ENCODE measurements at places on chromosomes 13 and 19.

- no peak for DNase-seq
Measured at GRCh38 chr13:41144576-41144975, 12.0 kb upstream of the KBTBD6 start.

- no peak for DNase-seq
Measured at GRCh38 chr19:23770672-23771250, 12.1 kb upstream of the ZNF681 start.

DNA sequence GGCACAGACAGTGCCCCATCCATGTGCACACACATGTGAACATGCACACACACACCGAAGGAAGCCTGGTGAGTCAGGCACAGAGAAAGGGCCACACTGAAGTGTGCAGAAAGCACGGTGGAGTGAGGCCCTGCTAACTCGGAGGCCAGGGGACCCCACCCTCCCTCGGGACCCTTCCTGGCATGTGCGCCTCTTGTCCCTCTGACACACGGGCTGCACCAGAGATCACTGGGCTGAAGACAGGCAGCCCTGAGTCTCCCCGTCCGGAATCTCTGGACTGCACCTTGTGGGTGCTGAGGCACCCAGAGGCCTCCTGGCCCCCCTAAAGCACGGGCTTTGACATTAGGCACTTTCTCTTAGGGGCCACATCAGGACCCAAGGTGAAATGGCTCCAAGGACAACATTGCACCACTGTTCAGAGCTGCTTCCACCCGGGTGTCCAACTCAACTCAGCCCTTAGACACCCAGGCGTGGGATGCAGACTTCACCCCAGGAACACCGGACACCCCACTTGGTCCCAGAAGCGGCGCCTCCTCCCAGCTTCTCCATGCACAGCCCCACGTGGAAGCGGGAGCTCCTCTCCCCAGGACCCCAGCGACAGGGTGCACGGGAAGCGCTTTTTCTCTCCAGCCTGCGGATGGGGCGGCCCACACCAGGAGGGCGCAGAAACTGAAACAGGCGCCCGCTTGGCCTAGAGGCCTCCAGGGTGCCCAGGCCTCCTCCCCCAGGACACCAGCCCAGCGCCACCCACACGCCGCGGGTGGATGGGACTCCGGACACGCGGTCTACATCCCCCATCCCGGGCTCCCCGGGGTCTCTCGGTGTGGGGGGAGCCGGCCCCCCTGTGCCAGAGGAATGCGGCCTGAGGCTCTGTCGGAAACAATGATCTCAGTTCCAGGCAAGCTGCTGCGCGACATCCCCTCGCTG, 90.2 kb downstream of the SPACA7 start:
- DNase-seq, result no peak

- DNase-seq, result no peak
Measured at GRCh38 chr13:101301053-101301452, 115.3 kb downstream of the NALCN start.

GRCh38 chr19:3094601-3095440, 659 bp downstream of the GNA11 start:
- DNase-seq, result no peak

DNA sequence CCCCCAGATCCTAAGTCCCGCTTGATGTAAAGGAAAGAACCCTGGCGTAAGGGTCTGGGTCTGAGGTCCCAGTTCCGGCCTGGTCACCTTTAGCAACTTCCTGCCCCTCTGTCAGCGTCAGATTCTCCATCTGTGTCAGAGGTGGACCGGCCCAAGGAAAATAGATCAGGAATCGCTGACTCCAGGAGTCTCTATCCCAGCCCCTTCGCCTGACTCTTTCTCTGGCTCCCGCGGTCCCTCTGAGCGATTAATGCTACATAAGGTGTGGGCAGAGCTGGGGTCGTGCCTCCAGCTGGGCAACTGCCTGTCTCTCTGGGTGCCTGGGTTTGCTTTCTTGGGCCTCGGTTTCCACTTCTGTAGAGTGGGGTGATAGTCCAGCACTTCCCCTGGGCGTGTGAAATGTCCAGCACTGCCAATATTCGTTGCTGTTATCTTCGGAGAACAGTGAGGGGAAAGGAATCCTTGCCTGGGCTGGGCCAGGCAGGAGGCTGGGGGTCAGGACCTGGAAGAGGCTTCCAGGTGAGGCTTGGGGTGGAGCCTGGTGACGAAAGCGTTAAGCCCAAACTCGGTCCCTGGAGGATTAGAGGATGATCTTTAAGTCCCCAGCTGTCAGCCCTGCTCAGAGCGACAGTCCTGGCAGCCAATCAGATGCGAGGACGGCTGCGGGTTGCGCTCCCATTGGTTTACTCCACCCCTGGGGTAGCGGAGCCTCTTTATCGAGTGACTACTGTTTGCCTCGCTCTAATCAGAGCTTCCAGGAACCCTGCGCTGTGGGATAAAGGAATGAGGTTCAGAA, 767 bp downstream of the ABCA7 start:
- DNase-seq, result no peak

DNA sequence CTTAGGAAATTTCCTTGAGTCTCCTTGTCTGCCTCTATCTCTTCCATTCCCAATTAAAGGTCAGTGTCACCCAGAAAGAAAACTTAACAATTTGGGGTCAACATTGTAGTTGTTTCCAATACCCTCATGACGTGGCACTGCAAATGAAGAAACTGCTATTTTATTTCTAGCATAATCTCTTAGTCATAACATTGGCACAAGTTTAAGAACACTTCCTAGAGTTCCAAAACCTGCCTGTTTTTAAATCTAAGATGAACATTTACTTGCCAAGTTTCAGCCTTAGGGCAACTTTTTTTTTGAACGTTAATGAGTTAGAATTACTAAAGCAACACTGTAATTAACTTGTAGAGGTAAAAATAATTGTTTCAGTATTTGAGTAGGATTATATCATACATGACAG, 108.0 kb downstream of the LMO7 start:
- no peak for DNase-seq

DNA sequence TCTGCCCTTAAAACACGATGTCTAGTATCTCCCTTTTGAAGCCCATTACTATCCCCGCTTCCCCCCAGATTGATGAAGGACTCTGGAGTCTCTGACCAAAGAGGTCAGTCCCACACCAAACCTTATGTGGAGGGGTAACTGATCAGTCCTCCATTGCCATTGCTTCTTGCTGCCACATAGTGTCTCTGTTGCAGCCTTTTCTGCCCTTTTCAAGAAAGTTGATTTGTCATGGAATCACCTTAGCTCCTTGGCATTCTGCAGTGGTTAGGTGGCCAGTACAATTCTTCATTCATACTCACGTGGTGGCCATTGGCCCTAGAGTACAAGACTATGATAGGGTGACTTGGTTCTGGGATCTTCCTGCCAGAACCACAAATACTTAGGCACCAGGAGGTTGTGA, 8.4 kb upstream of the HTR2A start:
- no peak for DNase-seq

- DNase-seq, result no peak
Measured at GRCh38 chr13:19182536-19182935, 912 bp upstream of the TUBA3C start.

- no peak for DNase-seq
Measured at GRCh38 chr19:32181216-32181920, 164.0 kb upstream of the ZNF507 start.

DNA sequence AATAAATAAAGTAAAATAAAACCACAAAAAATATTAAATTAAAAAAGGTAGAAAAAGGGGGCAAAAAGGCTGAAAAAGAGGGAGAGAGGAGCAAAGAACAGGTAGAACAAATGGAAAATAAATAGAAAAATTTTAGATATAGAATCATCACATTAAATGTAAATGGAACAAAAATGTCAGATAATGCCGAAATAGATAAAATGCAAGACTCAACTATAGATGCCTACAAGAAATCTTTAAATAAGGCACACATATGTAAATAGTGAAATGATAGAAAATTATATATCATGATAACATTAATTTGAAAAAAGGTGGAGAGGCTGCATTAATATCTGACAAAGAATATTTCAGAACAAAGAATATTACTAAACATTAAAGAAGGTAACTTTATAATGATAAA, 477.1 kb upstream of the SPRY2 start:
- no peak for DNase-seq

DNA sequence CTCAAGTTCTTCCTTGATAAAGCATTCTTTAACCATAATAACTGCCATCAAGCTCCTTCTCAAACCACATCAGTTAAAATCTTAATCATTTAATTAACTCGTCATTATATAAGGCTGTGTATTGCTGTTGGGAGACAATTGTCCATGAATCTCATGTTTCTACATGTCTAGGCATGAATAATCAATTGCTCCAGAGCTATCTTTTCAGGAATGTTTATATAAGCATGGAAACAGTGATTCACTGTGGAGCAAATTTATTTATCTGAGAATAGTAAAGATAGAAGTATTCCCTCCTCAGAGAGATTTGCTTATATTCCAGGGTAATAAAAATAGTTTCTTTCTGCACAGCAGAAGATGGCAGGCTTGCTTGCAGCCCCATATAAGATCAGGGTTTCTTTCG, 71.1 kb downstream of the CBY2 start:
- DNase-seq, result no peak

DNA sequence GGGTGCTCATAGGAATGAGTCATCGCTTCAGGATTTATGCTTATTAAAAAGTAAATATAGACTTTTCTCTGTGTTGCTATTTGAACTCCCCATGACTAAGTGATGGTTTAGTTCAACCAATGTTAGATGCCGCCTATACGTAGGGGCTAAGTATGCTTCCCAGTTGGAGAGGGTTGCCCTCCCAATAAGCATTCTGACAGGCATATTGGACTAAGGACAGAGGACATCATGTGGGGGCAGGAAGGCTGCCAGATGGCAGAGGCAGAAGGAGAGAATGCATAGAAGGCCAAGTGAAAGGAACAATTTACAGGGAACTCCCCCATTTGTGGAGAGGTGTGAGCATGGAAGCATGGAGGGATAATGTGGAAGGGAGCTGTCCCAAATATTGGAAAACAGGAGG, 318.4 kb upstream of the OBI1 start:
- DNase-seq, result no peak

GRCh38 chr13:46297361-46297811, 85.7 kb downstream of the LRRC63 start:
- DNase-seq, result no peak

DNA sequence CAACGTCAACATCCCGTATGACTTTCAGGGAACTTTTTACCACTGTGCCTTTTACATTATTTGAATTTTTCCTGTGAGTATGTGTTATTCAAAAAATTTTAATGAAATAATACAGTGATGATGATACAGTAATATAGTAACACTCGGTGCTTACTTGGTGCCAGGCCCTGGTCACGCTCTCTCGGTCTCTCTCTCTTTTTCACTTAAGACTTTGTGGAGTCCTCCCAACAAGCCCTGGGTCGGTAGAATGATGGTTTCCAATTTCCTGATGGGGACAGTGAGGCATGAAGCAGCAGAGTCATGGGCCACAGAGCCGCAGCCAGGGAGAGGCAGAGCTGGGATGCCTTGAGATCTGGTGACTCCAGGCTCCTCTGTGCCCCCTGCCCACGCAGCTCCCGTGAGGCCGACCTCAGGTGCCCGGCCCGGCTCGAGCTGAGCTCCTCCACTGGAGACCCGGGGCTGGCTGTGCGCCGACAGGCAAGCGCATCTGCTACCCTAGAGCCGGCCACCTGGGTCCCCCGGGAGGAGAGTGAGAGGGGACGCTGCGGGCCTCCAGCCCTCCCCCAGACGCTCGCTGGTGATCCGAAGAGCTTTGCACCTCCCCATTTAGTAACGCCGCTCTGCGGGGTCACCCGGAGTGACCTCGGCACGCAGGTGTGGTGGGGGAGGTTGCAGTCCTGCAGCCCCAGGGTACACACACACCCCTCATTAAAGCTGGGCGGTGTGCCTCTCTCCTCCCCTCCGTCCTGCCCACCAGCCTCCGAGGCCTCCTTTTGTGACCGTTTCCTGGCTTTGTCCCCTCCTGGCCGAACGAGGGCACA, 4.4 kb upstream of the SBK3 start:
- DNase-seq, result no peak

DNA sequence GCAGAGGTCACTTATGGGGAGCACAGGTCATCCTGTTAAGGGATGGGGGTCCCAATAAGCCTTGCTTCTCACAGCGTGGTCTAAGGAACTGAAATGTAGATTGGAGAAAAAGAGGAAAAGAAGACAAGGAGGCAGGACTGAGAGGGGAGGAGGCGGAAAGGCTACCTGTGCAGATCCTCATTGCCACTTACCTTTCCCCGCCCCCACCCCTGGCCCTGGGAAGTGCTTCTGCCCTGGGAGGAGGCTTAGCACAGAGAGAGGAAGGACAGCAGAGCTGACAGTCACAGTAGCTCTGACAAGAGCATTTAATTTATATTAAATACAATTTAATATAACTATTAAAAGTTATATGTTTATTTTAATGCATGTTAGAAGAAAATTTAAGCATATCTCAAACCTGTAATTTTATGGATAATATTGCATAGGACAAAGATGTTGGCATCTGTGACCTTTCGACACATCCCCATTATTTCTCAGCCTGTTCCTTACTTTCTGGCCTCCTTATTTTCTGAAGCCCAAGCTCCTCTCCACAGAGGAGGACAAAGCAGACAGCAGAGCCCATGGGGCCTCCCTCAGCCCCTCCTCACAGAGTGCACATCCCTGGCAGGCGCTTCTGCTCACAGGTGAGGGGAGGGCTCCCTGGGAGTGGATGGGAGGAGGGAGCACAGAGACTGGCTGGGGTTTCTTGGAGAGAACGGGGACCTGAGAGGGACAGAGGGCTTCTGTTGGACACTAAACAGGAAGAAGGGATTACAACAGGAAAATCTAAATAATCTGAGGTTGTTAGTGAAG, 23.4 kb downstream of the CEACAM21 start:
- DNase-seq, result no peak

DNA sequence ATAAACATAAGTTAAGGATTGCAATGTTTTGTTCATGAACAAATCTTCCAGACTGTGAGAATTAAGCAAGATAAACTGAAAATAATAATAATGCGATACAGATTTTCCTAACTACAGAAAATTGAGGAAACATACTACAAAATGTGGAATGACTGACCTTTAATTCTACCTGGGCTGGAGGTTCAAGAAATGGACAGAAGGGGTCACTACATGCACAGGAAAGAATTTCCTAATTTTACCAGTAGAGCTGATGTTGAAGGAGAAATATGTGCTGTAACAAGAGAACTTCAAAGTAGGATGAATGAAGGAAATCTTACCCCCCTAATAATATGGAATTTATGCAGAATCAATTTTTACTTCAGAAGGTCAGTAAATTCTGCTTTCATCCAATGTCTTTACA, 62.3 kb downstream of the ZNF627 start:
- DNase-seq, result no peak

DNA sequence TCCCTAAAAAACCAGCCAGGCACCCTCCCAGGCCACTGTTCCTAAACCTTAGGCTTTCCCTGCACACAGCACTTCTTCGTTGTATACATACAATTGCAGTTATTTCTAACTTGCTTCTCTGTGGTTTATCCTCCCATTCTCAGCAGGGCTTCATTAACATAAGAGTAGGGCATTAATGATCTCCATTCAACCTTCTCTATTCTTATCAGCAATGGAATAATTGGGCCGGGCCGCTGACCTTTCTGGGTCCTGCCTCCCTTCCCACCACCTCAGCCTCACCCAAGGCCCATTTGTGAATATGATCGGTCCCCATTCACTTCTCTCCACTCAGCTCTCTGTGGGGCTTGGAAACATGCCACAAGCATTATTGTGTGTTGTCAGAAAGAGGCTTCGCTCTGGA, 184.2 kb downstream of the SUCLA2 start:
- DNase-seq, result no peak

GRCh38 chr13:87398047-87398446, 273.1 kb upstream of the SLITRK5 start:
- no peak for DNase-seq
